ENCODE measurements at places on chromosomes 1 and 21.

DNA sequence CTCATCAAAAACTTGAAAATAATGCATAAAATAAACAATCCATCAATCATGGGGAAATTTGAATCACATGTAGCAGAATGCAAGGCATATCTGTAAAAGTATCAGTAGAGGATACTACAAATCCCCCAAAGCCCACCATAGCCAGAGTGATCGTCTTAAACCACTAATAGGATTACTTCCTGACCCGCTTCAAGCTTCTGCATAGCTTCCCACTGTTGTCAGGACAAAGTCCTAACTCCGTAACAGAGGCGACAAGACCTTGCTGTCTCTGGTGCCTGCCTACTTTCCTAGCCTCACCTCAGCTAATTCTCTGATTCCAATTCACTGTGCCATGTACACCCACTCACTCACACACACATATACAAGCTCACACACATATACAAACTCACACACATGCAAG, 161.2 kb upstream of the NFIA start:
- H3K27me3 ChIP-seq, result no peaks in the 10 kb centered on the region
- H3K27ac ChIP-seq, result no peak overlapping the region
- no peak overlapping the region for H3K4me3 ChIP-seq
- H3K36me3 ChIP-seq, result no peaks in the 10 kb centered on the region
- no peak for DNase-seq

DNA sequence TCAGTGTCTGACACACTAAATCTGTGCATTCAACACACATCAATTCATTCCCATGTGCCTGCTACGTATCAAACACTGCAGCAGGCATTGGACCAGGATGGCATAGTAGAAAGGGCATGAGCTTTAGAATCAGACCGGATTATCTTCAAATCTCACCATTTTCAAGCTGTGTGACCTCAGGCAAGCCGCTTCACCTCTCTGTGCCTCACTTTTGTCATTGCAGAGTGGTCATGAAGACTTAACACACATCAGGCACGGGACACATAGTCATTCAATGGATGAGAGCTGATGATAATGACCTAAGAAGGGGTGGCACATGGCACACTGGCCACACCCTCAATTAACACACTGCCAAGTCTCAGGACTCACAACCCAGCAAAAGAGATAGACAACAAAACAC, 46.8 kb downstream of the KLHDC7A start:
- no peak for DNase-seq
- H3K36me3 ChIP-seq, result no peaks in the 10 kb centered on the region
- H3K27me3 ChIP-seq, result no peaks in the 10 kb centered on the region
- H3K4me1 ChIP-seq, result no peaks in the 10 kb centered on the region
- no peak overlapping the region for H3K4me3 ChIP-seq

DNA sequence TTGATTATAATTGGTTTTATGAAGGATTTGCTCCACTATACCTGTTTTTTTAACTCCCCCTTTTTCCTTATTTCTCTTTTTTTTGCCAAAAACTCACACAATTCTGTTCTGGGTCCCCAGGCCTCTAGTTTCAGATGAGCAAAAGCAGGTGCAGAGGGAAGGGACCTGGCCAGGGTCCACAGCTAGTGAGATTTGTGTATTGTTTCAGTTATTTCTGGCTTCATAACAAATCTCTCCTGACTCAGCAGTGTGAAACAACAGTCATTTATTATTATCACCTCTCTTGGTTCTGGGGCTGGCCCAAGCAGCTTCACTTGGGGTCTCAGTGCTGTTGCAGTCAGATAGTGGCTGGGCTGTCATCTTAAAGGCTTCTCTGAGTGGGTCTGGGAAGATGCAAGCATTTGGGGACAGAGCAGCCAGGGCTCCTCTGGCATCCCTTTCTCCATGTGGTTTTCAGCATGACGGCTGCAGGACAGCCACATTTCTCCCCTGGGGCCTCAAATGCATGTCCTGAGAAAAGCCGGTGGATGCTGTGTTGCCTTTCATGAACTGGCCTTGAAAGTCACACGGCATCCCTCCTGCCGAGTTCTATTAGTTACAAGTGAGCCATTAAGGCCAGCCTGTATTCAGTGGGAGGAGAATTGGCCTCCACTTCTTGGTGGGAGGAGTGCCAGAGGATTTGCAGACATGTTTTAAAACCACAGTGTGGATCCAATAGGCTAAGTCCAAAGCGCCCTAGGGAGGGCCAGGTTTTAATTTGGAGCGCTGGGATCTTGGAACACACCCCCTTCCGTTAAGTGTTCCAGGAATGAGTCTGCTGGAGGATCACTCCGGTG, 137.1 kb downstream of the CAMTA1 start:
- peak; percentile 76 for DNase-seq
- H3K27me3 ChIP-seq, result 0 out of 2 replicates have a peak, but pooled peaks cover 4% of the 10 kb centered on the region
- H3K4me1 ChIP-seq, result no peaks in the 10 kb centered on the region
- no peaks in the 10 kb centered on the region for H3K36me3 ChIP-seq
- no peak overlapping the region for H3K4me3 ChIP-seq
- H3K27ac ChIP-seq, result no peak overlapping the region

- H3K4me3 ChIP-seq, result no peak overlapping the region
- H3K27ac ChIP-seq, result no peak overlapping the region
- no peak for DNase-seq
- H3K36me3 ChIP-seq, result no peaks in the 10 kb centered on the region
- H3K27me3 ChIP-seq, result no peaks in the 10 kb centered on the region
- H3K4me1 ChIP-seq, result no peaks in the 10 kb centered on the region
Observed at GRCh38 chr1:25575191-25575590, 31.8 kb downstream of the LDLRAP1 start.

DNA sequence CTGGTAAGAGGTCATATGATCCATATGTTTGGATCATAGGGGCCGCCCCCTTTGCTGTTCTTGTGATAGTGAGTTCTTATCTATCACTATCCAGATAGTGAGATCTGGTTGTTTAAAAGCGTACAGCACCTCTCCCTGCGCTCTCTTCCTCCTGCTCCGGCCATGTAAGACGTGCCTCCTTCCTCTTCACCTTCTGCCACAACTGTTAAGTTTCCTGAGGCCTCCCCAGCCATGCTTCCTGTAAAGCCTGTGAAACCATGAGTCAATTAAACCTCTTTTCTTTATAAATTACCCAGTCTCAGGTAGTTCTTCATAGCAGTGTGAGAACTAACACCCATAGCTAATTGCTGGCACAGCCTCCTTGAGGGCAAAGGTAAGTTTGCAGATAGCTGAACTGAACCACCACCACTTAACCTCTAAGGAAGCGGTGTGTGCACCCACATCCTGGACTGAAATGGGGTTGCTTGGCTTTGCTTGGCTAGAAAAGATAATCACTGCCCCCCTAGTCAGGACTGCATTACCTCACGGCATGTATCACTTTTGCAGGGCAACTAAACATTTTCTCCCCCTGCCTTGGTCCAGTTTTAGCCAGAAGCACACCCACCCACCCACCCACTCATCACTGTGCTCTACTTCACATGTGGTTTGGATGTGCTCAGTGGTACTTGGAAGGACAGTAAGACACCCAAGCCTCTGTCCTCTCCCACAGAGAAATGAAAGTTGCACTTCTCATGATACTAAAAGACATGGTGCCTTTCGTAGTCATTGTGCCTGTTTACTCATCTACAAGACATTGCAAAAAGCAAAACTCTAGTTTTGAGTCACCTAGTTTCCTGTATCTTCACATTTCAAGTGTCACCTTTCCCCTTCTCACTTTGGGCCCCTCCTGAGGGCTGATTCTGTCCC, 23.1 kb upstream of the PTAFR start:
- H3K4me1 ChIP-seq, result no peaks in the 10 kb centered on the region
- H3K4me3 ChIP-seq, result no peak overlapping the region
- no peaks in the 10 kb centered on the region for H3K27me3 ChIP-seq

- H3K4me1 ChIP-seq, result no peaks in the 10 kb centered on the region
- H3K36me3 ChIP-seq, result no peaks in the 10 kb centered on the region
- H3K27ac ChIP-seq, result no peak overlapping the region
- no peak overlapping the region for H3K4me3 ChIP-seq
- peak; percentile 20 for DNase-seq
Observed at GRCh38 chr1:201090541-201090940, 21.7 kb downstream of the CACNA1S start.

GRCh38 chr1:107515702-107516101, 374.9 kb downstream of the NTNG1 start:
- DNase-seq, result no peak
- H3K36me3 ChIP-seq, result no peaks in the 10 kb centered on the region
- H3K4me3 ChIP-seq, result no peak overlapping the region
- no peaks in the 10 kb centered on the region for H3K27me3 ChIP-seq

- no peaks in the 10 kb centered on the region for H3K36me3 ChIP-seq
- DNase-seq, result peak; percentile 34
- peaks cover 5% of the 10 kb centered on the region for H3K4me1 ChIP-seq
- H3K4me3 ChIP-seq, result no peak overlapping the region
- no peaks in the 10 kb centered on the region for H3K27me3 ChIP-seq
Observed at GRCh38 chr1:17538428-17539117, 925 bp upstream of the ARHGEF10L start.

GRCh38 chr1:42155362-42155761, 2.2 kb downstream of the GUCA2B start:
- H3K27me3 ChIP-seq, result peaks cover 5% of the 10 kb centered on the region
- DNase-seq, result no peak
- H3K27ac ChIP-seq, result no peak overlapping the region
- H3K36me3 ChIP-seq, result no peaks in the 10 kb centered on the region

DNA sequence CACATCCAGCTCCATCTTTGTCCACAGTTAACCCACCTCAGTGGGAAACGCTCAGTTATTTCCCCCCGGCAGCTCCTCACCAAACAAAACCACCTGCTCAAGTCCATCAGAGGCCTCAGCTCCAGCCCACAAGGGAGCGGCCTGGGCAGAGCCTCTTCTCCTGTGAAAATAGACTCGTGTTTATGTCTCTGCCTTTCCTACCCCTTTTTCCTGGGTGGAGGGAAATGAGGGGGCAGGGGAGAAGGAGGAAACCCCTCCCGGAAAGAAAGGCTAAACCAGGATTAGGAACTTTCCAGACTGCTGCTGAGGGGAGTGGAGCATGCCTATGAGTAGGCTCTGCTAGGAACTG, 81.6 kb downstream of the PAX7 start:
- DNase-seq, result no peak
- H3K27ac ChIP-seq, result no peak overlapping the region
- H3K36me3 ChIP-seq, result no peaks in the 10 kb centered on the region
- H3K4me1 ChIP-seq, result no peaks in the 10 kb centered on the region
- no peak overlapping the region for H3K4me3 ChIP-seq
- H3K27me3 ChIP-seq, result peaks cover 43% of the 10 kb centered on the region

DNA sequence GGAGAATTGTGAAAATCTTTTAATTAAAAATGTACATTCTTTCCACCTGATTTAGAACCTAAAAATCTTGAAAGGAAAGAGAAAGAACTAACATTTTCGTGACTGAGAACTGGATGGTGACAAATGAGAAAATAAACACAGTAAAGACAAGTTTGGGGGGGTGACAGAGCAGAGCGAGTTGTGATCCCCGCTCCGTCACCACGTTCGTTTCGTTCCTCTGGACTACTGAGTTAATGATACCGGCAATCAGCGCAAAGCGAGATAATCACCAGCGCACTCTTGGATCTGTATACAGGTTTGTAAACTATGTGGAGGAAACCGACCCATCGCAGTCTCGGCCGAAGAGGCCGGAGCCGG, 31.2 kb upstream of the CFAP126 start:
- H3K27ac ChIP-seq, result peak overlapping the region; percentile 98
- H3K4me1 ChIP-seq, result peaks cover 6% of the 10 kb centered on the region
- H3K4me3 ChIP-seq, result peak overlapping the region; percentile 97
- no peaks in the 10 kb centered on the region for H3K36me3 ChIP-seq
- no peak for DNase-seq
- no peaks in the 10 kb centered on the region for H3K27me3 ChIP-seq

DNA sequence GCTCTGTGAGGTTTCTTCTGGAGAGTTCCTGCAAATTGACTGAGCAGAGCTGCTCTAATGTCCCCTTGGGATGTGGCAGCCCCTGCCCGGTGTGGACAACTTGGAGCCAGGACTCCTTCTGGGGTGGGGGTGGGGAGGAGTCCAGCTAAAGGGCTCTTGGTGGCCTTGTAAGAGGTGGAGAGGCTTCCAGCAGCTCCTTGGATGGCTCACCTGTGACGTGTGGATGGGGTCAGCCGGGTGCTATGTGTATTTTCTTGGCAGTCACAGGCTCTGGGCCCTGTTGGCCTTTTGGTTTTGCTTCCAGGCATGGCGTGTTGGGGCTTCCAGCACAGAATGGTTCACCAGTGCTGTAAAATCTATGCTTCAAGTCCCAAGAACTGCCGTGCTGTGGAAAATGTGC, 38.2 kb downstream of the TRAPPC10 start:
- no peak overlapping the region for H3K4me3 ChIP-seq
- no peaks in the 10 kb centered on the region for H3K27me3 ChIP-seq
- DNase-seq, result no peak

GRCh38 chr21:26850116-26850643, 5.0 kb upstream of the ADAMTS1 start:
- H3K27me3 ChIP-seq, result no peaks in the 10 kb centered on the region
- H3K4me1 ChIP-seq, result peaks cover 7% of the 10 kb centered on the region
- H3K4me3 ChIP-seq, result peak overlapping the region; percentile 62
- no peaks in the 10 kb centered on the region for H3K36me3 ChIP-seq
- H3K27ac ChIP-seq, result 0 out of 2 replicates have a peak overlapping the region, but pooled peaks have one; percentile 6

GRCh38 chr1:29964718-29965533, 728.6 kb downstream of the PTPRU start:
- H3K4me3 ChIP-seq, result no peak overlapping the region
- H3K4me1 ChIP-seq, result no peaks in the 10 kb centered on the region
- H3K36me3 ChIP-seq, result no peaks in the 10 kb centered on the region
- no peak for DNase-seq
- H3K27ac ChIP-seq, result no peak overlapping the region

- no peak overlapping the region for H3K4me3 ChIP-seq
- H3K4me1 ChIP-seq, result peaks cover 41% of the 10 kb centered on the region
- H3K27me3 ChIP-seq, result no peaks in the 10 kb centered on the region
Observed at GRCh38 chr1:240258910-240259309, 167.2 kb downstream of the FMN2 start.

- no peak overlapping the region for H3K4me3 ChIP-seq
- no peak overlapping the region for H3K27ac ChIP-seq
- H3K4me1 ChIP-seq, result no peaks in the 10 kb centered on the region
- no peak for DNase-seq
- peaks cover 25% of the 10 kb centered on the region for H3K27me3 ChIP-seq
Observed at GRCh38 chr1:201080135-201080534, 32.1 kb downstream of the CACNA1S start.
